Foreskin fibroblast (primary cell): ENCODE measurements at places on chromosomes 1 and 21.

- no peak for DNase-seq
These were observed at the start of gene GBP6 for GRCh38 chr1:89363638-89364536. GBP6 (plus strand) TSS chr1:89364059; CDS start chr1:89368552, 4,493 bp downstream.

DNA sequence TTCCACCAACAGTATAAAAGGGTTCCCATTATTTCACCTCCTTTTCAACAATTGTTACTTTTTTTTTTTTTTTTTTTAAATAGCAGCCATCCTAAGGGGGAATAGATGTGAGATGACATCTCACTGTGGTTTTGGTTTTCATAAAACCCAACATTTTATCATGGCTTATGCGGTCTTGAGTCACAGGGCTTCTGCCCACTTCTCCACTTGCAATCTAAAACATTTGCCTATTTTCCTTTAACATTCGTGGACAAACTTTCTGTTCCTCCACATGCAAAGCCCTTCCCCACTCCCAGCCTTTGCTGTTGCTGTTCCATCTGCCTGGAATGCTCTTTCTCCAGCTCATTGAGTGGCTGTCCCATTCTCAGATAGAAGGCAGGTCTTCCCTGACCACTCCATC lies 239.7 kb upstream of the KCNK2 start:
- DNase-seq = peak; percentile 48

- DNase-seq = no peak
These were observed 226.0 kb downstream of the ST6GALNAC3 start for GRCh38 chr1:76300556-76300955.

DNA sequence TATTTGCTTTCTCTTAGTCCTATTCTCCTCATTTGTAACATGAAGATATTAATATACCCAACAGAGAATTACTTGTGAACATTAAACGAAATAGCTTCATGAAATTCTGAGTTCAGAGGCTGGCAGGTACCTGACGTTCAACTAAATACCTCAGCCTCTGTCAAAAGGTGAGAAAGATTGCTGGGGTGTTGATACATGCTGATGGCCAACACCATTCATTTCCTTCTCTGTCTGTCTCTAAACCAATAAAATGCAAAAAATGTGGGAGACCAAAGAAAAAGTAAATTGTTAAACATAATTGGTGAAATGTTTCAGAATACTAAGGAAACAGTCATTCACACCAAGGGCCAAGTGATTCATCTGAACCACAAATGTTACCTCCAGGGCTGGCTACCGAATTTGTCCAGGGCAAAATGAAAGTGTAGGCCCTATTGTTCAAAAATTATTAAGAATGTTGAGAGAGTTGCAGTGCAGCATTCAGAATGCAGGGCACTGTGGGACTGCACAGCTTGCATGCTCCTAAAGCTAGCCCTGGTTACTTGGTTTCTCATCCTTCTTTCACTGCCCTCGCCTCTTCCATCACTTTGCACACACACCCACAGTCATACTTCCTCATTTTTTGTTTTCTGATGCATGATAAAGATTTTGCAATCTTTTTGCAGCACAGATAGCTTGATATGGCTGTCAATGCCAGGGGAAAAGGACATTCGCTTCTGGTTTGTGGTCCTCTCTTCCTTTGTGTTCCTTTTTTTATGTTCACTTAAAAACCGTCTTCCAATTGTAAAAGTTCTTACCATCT lies 414.3 kb upstream of the NR5A2 start:
- peak; percentile 17 for DNase-seq

GRCh38 chr1:100076744-100077143 lies 56.0 kb downstream of the SASS6 start:
- no peak for DNase-seq

DNA sequence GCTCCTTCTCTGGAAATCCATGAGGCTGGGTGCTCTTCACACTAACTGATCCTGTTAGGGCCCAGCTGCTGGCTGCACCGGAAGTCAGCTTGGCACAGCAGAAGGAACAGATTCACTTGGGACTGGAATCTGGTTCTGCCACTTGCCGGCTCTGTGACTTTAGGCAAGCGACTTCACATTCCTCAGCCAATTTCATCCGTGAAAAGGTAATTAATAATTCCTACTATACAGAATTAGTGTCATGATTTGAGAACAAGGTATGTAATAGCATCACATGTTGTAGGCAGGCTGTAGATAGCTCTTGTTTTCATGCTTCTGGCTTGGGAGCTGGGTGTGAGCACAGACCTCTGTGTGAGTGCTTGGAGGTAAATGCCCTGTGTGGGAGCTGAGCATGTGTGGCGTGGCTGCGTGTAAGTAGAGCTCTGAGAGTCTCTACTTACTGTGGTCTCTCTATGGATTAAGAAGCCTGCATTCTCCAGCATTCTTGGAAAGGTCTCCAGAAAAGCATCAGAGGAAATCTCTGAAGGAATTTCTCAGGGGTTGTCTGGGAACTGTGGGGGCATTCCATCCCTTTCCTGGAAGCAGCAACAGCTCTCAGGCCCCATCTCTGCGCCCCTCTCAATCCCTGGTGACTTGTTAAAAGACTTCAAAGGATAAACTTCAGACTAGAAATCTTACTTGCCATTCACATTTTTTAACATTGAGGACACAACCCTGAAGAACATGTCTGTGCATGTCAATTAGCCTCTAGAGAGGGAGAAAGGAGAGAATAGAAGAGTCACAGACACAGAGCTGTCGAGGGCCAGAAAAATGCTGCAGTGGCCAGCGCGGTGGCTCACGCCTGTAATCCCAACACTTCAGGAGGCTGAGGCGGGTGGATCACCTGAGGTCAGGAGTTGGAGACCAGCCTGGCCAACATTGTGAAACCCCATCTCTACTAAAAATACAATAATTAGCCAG lies 47.7 kb upstream of the PPM1J start:
- DNase-seq = peak; percentile 15

GRCh38 chr1:29322147-29322694 lies 85.9 kb downstream of the PTPRU start:
- no peak for DNase-seq

GRCh38 chr21:18499761-18500376 lies 96.3 kb upstream of the TMPRSS15 start:
- peak; percentile 6 for DNase-seq

DNA sequence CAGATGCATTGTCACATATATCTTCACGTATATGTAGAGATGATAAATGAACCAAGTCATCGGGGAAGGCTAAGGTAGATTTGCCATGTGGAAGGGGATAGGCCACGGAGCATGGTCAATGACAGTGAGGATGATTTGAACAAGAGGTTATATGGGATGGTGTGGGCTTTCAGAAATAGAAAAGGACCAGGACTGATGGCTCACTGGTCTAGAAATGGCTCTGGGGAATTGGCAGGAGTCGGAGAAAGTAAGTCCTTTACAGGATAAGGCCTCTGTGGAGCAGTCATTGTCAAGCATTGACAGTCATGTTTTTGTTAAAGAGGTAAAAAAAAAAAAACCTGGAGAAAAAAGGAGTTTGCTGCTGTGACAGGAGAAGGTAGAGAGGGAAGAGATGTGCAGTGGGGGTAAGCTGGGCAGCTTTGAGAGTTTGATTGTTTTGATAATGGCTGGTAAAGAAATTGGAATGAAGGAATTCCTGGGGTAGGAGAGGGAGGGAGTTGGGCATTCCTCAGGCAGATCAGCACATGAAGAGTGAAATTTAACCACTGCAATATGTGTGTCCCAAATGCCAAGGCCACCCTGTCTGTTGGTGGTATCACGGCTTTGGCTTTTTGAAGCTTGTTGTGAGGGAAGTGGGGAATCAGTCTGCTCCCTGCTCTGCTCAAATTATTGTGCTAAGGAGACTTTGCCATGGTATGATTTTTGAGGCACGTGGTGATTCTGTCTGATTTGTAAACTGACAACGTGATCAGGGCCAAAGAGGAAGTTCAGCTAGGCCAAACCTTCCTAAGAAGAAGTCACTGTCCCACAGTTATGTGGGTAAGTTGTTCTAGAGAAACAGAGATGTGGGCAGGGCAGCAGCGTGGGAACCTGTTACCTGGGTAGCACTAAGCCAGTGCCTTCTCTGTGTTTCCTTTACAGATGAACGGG lies 26.0 kb downstream of the MACF1 start:
- peak; percentile 37 for DNase-seq

GRCh38 chr1:6152181-6152580 lies 27.9 kb downstream of the CHD5 start:
- DNase-seq = no peak

GRCh38 chr21:41482980-41483379 lies 25.0 kb downstream of the TMPRSS2 start:
- no peak for DNase-seq

- DNase-seq = no peak
These were observed 1213.7 kb downstream of the KCNT2 start for GRCh38 chr1:195394567-195394966.

DNA sequence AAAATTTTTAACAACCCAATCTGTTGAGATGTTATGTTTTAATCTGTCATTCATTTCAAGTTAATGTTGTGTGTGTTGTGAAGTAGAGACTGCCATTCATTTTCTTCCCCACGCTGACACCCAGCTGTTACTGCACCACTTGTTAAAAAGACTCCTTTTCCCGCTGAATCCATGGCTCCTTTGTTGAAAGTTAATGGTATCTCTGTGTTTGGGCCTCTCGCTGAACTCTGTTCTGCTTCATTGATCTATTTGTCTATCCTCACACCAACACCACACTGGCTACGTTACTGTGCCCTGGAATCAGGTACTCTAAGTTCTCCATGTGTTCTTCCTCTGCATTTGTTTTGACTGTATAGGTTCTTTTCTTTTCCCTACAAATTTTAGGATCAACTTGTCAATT lies 58.2 kb downstream of the PDE9A start:
- DNase-seq = no peak

GRCh38 chr21:29104239-29104708 lies 26.2 kb upstream of the MAP3K7CL start:
- DNase-seq = peak; percentile 28

DNA sequence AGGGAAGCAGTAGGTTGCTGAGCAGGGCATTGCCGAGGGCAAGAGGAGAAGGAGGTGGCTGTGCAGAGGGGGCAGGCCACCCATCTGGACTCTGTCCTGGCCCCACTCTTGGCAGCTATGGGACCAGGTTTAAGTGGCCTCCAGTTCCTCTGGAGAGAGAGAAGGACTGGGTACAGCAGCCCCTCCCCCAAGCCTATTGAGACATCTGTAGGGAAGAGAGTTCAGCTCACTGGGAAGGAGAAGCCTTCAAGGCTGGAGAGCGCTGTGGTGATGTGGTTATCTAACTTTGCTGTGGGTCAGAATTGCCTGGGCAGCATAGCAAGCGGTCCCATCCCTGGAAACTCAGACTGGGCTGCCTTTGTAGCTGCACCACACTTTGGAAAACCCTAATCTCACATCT lies 93.9 kb downstream of the KCNJ15 start:
- no peak for DNase-seq

DNA sequence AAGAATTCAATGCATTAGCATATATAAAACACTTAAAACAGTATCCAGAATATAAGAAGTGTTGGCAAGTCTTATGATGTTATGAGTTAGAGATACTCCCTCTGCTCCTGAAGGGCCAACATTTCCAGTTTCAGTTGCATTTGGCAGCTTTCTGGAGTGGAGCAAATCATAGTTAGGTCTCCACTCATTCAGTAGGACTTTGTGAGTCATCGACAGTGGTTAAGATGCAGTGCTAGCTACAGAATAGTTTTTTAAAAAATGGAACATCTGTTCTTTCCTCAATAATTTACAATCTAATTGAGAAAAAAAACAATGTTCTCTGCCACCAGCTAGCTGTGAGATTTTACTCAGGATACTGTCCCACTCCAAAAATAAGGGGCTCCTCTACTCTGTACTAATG lies 389.1 kb downstream of the HLX start:
- peak; percentile 92 for DNase-seq

GRCh38 chr21:22758478-22758877 lies 1760.3 kb downstream of the NCAM2 start:
- no peak for DNase-seq

GRCh38 chr1:66695116-66695515 lies 57.1 kb upstream of the DYNLT5 start:
- no peak for DNase-seq

DNA sequence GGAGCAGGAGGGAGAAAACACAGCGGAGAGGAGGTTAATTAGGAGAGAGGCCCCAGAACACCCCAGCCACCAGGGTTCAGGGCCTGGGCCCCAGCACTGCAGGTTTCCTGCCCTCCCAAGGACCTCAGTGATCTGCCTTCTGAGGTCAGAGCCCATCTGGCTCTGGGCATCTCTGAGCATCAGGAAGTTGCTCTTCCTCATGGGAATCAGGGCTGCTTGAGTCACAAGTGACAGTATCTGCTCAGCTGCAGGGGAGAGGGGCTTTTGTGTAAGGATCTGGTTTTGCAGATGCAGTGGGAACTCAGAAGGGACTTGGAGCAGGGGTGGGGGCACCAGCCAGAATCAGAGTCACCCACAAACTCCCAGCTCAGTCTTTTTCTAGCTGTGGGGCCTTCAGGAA lies 472.1 kb downstream of the PTPRU start:
- peak; percentile 76 for DNase-seq

GRCh38 chr1:184608581-184608980 lies 146.1 kb downstream of the EDEM3 start:
- no peak for DNase-seq

DNA sequence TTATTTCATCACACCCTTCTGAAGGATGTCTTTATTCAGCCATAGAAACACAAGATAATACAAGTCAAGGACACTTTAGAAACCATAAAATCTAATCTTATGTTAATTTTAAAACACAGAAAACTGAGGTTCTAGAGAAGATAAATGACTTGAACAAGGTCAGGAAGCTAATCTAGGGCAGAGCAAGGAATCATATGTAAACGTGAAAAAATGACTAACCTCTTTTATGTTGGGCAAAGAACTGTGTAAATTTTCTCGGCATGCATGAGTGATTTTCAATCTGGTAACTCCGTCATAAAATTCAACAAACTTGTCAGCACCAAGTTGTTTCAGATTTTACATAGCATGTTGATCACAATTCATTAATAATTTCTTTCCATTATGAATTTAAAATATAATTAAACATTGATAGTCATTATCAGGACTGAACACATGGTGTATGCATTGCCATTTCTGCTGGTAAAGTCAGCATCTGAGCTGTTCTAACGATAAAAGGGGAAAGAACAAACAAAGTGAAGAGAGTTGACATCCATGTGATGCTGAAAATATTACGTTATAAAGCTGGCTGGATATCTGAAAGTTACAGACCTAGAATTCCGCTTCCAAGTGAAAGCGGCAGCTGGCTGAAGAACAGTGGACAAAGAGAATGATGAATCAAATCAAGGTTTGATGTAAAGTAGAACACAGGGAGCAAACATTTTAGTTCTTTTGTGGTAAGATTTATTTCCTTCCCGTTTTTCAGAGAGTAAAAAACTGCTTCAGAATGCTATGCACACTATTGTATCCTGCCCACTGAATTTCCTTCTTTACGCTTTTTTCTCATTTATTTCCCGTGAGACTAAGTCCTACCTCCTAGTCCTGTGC lies 1037.4 kb upstream of the TMPRSS15 start:
- no peak for DNase-seq

GRCh38 chr1:199044191-199044590 lies 405.4 kb downstream of the PTPRC start:
- DNase-seq = no peak

DNA sequence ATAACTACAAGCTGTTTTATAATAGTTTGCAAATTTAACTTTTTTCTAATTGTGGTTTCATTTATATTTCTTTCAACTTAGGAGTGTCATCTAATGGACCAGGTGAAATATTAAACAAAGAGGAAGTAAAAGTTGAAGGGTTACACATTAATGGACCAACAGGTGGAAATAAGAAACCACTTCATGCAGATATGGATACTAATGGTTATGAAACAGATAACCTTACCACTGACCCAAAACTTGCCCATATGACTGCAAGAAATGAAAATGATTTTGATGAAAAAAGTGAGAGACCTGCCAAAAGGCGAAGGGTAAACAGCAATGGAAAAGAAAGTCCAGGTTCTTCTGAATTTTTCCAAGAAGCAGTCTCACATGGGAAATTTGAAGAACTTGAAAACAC lies 59.7 kb downstream of the MIER1 start:
- no peak for DNase-seq
